ENCODE measurements at places on chromosomes 6 and 20.

- peak; percentile 66 for DNase-seq
Observed at GRCh38 chr6:35415065-35415891, 36.9 kb upstream of the FANCE start.

DNA sequence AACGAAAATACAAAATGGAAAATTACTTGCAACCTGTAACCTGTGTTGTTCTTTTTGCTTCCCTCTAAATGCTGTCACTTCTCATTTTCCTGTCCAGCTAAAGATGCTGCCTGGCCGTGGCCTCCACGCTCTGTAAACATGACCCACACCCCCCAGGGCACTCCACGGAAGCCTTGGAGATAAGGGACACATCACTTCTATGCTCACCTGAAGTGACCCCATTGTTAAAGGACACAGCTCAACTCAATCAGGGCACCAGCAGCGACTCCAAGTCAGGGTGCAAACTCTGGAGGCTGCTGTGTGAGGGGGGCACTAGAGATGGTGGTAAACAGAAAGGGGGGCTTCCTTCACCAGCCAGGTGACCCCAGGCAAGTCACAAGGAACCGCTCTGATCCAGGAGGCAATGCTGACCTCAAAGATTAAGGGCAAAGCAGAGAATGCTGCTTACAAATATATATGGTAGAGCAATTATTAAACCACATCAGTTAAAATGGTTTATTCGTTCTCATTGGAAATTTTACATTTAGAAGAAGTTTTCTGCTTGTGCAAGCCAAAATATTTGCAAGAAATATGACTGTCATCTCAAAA lies 13.2 kb downstream of the DIDO1 start:
- DNase-seq = no peak

DNA sequence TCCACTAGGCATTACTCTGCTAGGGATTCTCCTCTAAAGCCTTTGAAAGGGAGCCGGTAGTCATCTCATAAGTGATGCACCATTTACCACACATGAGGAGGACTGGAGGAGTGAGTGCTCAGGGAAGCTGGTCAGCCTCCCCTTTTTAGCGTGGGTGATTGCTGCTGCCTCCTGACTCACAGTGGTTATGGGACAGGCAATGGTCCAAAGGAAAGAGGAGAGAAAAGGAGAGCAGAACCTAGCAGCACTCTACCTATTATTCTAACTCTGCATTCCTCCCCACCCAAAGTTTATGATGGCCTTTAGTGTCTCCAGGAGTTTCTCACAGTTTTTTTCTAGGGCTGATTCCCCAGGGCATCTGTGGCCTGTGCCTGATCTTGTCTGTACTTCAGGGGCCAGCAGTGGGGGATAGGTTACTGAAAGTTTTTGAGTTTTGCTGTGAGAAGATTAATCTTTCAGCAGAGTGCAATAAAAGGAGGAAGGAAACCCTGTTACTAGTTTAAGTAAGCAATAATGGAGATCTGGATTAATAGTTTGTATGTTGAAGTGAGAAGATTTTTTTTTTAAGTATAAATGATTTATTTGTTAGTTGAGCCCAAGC lies 36.4 kb upstream of the GCLC start:
- no peak for DNase-seq

- DNase-seq = no peak
Observed at GRCh38 chr6:105907301-105907700, 178.8 kb upstream of the PRDM1 start.

DNA sequence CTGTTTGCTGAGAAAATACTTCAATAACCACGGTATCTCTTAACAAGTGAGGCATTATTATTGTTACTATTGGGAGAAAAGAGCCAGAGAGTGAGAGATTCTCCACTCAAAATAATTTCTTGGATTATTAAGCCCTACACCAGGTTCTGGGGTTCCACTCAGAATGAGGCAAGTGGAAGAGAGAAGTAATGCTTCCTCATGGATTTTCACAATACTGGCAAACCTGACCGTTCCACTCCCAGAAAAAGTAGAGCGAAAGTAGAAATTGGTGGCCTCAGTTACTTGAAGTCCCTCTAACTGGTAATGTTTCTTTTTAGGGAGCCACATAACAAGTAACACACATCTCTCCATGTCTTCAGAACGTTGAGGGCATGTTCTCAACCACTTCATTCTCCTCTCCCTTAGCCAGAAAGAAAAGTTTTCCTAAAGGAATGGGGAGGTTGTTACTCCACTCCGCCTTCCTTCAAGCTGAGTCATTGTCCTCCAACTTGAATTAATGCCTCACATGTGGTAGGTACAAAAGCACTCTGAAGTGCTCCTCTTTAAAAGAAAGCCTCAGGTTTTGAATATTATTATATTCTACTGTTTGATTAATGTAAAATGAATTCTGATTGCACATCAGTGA lies 1.9 kb downstream of the BAG2 start:
- DNase-seq = no peak

All from NCI-H1436 (cell line).